ENCODE measurements at places on chromosomes 11 and 22.

GRCh38 chr11:43908683-43909082 is 28.1 kb downstream of the ALKBH3 start:
- no peak for DNase-seq

DNA sequence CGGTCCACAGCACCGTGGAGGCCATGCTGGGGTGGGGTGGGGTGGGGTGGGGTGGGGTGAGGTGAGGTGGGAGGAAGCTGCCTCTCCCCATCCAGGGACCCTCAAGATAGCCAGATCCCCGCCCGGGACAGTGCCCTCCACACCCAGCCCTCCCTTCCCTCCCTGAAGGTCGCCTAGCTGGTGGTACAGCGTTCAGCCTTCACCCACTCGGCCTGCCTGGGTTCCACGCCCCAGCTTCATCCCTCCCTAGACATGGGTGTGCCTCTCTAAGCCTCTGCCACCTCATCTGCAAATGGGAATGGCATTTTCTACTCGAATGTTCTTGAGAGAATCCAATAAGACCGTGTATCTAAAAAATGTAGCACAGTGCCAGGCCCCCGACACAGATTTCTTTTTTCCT is 17.8 kb downstream of the KCTD17 start:
- DNase-seq, result no peak

DNA sequence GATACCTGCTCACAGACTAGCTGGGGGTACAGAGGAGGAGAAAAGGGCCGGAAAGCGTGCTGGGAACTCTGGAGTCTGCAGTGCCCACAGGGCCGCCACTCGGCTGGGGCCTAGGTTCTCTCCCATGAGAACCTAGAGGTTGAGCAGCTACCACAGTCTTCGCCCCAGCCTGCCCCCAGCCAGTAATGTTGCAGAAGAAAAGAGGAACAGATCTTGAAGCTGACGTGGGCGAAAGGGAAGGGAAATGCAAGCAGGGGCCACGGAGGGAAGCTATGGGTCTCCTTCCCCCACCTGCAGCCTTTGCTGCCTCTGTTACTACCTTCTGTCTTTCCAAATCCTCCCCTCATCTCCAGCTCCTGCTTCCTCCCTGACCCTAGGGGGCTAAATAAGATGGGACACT is 28.8 kb upstream of the P2RY2 start:
- DNase-seq, result no peak

GRCh38 chr11:75603791-75604736 is 42.0 kb downstream of the SERPINH1 start:
- DNase-seq, result peak; percentile 91

- peak; percentile 44 for DNase-seq
Measured at GRCh38 chr22:27377501-27378295, 423.9 kb downstream of the MN1 start.

DNA sequence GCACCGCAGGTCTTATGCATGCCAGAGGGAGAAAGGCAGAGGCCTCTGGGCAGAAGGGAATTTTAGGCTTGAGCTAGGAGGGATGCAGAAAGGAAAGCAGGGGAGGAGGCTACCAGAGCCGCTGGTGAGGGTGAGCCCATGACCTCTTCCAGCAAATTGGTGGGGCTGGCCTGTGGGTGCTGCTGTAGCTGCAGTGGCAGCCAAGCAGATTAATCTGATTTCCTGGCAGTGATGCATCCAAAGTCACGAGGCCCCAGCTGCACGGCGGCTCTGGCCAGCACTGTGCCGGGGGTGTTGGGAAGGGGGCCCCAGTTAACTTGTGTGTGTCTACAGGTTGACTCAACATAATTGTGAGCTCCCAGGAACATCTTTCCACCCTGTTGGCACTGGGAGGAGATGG is 41.4 kb upstream of the B3GAT1 start:
- DNase-seq, result no peak
